EL (cell line): ENCODE measurements at places on chromosomes 3 and 15.

- peak; percentile 78 for DNase-seq
Observed at GRCh38 chr3:12706504-12707253, 42.8 kb upstream of the RAF1 start.

GRCh38 chr3:111971533-111972130, 7.2 kb upstream of the ABHD10 start:
- DNase-seq: no peak

DNA sequence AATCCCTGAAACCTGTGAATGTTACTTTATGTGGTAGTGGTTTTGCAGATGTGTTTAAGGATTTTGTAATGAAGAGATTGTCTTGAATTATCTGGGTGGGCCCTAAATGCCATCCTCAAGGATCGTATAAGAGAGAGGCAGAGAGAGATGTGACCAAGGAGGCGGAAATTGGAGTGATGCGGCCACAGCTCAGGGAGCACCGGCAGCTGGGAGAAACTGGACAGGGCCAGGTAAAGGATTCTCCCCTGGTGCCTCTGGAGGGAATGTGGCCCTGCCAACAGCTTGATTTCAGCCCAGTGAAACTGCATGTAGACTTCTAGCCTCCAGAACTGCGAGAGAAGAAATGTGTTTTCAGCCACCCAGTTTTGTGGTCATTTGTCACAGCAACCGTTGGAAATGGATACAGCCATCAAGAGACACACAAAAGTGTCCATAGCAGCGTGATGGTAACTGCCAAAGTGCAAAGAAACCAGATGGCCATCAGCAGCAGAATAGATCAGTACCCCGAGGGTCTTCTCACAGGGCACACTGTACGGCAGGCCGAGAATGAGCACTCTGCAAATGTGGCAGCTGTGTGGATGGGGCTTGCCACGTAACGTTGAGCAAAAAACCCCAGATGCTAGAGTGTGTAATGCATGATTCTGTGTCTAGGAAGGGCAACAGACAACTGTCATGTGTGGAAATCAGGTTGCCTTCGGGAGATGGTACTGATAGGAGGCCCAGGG, 12.2 kb downstream of the APBA2 start:
- DNase-seq: no peak

GRCh38 chr3:130789782-130790322, 43.2 kb upstream of the PIK3R4 start:
- DNase-seq: no peak

GRCh38 chr3:25212736-25213135, 215.3 kb upstream of the RARB start:
- no peak for DNase-seq

DNA sequence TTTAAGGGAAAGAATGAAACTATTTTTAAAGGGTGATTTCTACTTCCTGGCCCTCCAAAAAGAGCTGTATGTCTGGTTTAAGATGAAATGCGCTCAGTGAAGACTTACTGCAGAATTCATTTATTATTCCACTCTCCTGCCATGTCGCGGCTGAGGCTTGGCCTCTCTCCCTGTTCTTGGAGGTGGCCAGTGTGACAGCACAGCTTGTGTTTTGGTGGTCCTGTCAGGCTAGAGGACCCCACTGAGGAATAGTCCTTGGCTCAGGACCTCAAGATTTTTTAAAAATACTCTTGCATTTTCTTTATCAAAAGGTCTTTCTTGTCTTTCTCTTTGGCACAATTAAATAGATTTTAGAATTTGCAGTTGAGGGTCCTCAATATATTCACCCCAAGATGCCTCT, 384.4 kb downstream of the LRTM1 start:
- no peak for DNase-seq

- no peak for DNase-seq
Observed at GRCh38 chr15:45991863-45992262, 357.0 kb downstream of the SQOR start.

- DNase-seq: peak; percentile 71
Observed at GRCh38 chr3:146142757-146143156, 18.2 kb downstream of the PLOD2 start.

DNA sequence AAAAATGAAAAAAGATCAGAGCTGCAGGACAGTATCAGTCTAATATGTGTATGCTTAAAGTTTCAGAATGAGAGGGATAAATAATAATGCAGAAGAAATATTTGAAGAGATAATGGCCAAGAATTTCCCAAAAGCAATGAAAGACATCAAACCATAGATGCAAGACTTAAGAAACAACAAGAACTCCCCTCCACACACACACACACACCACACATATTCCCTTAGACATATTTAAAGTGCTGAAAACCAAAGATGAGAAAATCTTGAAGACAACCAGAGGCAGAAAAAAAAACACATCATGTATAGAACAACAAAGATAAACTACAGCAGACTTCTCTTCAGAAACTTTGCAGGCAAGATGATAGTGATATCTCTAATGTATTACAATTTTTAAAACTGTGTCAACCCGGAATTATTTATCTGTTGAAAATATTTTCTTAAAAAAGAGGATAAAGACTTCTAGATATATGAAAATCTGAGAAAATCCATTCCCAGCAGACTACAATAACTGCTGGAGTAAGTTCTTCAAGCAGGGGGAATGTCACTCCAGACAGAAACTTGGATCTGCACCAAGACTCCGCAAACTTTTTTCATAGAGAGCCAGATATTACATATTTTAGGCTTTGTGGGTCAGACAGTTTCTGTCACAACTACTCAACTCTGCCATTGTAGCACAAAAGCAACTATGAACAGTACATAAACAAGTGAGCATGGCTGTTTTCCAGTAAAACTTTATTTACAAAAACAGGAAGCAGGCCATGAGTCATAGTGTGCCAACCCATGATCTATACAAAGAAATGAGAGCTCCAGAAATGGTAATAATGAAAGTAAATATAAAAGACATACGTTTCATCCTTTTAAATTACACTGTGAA, 223.4 kb upstream of the CGNL1 start:
- peak; percentile 24 for DNase-seq

DNA sequence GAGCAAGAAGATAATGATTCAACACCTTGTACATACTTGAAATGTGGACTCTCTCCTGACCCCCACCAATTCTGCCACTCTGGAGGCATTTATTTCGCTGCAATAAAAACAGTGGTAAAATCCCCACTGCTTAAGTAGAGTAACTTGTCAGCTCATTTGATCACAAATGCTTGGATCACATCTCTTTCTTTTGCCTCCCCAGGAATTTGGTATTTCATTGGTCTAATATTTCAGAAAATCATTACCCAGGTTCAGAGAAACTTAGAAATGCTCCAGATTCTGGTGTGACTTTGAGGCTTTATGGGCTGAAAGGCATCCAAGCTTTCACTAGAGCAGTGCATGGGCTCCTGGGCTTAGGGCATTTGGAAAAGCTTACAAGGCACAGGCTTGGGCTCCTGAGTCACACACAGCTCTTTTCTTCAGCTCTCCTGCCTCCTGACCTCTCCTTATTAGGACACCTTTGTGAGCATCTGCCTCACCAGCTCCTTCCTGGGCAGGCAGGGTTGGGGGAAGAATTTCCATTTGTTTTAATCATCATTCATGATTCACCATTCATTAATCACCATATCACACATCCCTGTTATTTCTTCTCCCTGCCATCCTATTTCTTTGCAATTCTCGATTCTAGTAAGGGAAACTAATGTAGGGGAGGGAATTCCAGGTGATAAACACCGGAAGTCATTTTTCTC, 22.5 kb downstream of the CDCP1 start:
- DNase-seq: peak; percentile 95

DNA sequence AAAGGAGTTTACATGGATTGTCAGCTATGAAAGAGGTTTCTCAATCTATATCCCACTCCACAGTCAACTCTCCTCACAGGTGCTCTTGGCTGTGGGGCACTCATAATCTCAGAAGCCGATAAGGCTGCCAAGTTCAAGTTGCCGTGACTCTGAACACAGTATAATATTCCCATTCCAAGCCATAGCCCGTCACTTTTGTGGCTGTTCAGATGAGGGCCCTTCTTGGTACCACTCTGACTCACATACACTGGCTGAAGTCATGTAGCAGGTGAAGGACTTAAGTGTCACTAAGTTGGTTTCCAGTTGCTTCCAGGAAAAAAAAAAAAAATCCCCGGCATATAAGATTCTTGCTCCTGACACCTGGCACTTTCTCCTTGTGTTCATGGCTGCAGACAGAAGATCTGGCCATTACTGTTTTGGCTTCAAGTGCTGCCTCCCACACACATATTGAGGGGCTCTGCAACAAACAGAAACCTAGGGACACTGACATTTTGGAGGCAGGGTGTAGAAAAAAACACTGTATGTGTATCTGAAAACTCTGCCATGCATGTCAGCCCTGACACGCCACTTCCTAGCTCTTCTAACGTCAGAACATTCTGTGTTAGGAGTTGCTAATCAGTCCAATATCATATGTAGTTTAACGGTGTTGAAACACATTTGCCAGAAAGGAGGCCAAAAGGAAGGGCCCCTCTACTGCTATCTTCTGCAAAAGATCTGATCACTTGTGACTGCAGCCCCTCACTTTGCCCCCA, 170.2 kb upstream of the ICE2 start:
- DNase-seq: no peak

DNA sequence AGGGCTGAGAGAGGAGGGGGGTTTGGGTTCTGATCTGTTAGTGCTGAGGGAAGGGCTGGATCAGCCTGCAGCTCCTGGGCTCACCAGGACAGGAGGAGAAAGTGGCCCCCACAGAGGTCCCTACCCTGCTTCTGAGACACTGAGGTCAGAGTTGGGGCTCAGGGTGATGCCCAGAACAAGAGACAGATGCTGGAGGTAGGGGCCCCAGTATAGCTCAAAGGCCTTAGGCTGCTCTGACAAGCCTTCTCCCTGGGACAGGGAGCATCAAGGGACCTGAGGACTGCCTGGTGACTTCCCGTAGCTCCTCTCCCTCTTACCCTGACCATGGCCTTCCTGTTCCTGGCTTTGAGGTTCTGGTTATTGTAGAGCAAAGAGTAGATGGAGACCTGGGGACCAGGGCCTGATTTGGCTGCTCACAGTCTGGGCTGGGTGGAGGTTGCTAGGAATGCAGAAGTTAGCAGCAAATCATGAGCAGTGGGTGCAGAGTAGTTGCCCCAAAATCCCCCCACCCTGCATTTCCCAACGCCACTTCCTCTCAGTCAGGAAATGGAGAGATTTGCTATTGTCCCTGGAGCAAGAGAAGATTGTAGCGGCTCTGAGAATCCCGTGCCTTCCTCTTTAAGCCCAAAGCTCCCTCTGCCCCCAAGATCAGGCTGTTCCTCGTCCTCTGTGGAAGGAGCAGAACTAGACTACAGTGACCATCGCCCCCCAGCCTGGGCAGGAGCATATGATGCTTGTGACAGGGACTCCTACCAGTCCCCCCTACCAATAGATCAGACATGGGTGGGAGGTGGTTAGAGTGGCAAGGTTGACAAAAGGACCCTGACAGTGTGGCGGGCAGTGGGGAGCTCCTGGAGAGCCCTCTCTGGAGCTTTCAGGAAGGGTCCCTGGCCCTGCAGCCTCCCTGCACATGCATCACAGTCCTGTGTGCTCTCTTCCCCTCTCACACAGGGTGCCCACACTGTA, 47.4 kb upstream of the SEC22A start:
- no peak for DNase-seq

- DNase-seq: no peak
Observed at GRCh38 chr3:66172394-66172793, 48.4 kb upstream of the SLC25A26 start.

DNA sequence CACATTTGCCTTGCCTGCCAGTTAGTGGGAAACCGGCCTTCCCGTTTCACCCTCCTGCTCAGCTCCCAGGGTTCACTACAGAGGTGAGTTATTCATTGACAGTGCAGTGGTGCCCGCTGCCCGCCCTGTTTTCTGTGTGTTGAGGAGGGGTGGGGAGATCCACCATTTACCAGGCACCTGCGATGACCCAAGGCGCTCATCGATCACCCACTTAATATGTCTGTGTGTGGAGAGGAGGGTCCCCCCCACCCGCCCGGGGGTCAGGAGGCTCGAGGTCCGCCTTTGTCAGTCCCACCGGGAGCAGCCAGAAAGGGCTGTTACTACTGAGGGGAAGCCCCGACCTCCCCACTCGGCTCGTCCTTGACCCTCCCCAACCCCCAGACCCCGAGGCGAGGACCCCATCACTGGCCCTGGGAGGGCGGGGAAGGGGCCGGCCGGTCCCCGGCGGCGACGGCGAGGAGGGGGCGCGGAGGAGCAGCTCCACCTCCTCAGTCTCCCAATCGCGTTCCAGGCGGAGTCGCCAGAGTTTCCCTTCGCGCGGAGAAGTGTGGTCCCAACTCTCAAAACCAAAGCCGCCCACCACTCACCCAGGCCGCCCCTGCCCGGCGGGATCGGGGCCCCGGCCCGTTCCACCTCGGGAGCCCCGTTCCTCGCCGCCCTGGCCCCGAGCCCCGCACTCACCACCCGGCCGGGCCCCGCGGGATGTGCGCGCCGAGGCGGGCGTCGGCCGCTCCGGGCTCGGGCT, 1.1 kb downstream of the PLXNB1 start:
- peak; percentile 25 for DNase-seq

DNA sequence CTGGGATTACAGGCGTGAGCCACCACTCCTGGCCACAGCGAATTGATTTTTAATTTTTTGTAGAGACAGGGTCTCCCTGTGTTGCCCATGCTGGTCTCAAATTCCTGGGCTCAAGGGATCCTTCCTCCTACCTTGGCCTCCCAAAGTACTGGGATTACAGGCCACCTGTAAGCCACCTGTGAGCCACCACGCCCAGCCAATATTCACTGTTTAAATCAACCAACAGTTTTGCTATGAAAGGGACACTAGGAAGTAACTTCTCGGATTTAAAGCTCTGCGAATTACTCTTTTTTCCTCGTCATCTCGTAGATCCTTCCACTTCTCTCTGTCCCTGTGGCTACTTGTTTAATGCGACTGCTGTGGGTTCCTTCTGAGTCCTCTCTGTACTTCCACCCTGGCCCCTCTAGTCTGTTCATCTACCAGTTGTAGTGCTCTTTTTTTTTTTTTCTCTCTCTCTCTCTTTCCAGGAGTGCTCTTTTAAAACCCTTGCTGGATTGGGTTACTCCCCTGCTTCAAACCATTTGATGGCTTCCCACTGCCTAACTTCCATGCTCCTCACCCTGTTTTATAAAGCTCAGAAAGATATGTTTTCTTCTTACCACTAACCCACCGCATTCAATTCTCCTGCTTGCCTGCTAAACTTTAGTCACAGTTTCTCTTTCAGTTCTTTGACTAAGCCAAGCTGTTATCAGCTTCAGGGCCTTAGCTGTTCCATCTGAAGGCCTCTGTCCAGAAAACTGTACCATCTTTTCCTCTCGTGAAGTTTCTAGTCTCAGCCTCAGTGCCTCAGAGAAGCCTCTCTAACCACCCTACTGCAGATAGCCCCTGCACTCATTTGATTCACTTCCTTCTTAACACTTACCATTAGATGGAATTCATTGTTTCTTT, 12.4 kb downstream of the RTF1 start:
- no peak for DNase-seq
